ENCODE measurements at places on chromosomes 1 and 21.

DNA sequence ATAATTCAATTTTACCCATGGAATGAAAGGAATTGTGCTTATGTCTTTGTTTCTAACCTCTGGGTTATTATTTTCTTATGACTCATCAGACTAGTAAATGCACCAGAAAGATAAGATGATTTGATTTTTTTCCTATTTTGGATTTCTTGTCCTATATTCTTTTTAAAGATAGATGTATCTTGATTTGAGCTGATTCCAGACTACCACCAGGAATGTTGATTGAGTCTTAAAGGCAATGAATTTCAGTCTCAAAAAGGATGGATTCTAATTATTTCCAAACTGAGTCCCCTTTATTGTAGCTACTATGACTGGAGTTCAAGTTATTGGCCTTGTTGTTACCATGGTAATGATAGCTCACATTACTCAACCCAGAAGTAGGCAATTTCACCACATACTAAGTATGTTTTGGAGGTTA, 95.8 kb upstream of the RGS4 start:
- DNase-seq, result no peak

- no peak for DNase-seq
These were observed 29.3 kb downstream of the NIBAN1 start for GRCh38 chr1:184945029-184945428.

- DNase-seq, result no peak
These were observed 15.6 kb downstream of the TAL1 start for GRCh38 chr1:47216278-47217059.

- no peak for DNase-seq
These were observed 9.0 kb downstream of the LRRC47 start for GRCh38 chr1:3787349-3787715.

GRCh38 chr1:181352695-181353094, 130.6 kb upstream of the CACNA1E start:
- DNase-seq, result no peak

- DNase-seq, result no peak
These were observed 76.0 kb downstream of the RPS6KC1 start for GRCh38 chr1:213127074-213127473.

GRCh38 chr1:115506924-115507589, 134.7 kb upstream of the VANGL1 start:
- DNase-seq, result no peak

DNA sequence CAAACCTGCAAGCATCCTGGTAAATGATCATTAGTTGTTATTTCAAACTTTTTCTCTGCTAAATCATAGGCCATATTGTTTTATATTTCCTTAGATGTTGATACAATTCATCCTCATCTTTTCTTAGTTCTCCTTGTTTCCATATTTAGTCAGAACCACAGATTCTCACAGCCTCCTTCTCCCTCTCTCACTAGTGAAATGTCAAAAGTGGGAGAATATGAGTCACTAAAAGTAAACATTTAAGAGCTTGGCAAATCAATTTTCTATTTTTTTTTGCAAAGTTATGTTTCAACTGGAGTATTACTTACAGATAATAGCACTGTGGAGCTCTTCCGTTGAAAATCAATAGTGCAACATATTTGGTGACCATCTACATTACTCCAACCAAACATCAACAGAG, 308.8 kb downstream of the COL11A1 start:
- no peak for DNase-seq

- DNase-seq, result no peak
These were observed 833.4 kb upstream of the ADGRL4 start for GRCh38 chr1:79839882-79840281.

DNA sequence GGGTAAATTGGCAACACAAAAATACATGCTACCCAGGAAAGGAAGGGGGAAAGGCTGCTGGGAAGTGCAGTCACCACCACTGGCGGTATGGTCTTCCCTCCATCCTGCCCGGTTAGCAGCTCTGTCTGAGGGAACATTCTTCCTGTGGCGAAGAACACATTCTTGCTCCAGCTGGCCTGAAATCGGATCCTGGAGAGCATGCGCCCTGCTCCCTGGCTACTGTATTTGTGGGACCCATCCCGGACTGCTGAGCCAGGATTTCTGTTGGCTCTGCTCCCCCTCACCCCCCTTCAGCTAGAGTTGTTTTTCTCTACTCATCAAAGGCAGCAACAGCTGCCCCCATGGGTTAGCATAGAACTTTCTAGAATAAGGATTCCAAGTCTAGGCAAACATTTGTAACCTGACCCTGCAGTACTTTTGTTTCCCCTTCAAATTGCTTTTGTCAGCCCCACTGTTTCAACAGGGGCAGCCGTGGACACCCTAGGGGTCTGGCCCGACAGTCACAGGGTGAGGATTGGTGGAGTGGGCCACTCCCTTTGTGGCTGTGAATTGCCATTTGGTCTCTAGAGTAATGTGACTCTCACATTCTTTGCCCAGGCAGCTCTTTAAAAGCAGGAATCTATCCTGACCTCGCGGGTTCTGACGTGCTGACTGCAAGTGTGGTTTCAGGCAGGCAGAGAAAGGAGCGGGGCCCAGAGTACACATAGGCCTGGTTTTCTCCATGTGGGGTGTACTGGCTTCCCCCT, 157.7 kb downstream of the TOMM20 start:
- DNase-seq, result no peak

DNA sequence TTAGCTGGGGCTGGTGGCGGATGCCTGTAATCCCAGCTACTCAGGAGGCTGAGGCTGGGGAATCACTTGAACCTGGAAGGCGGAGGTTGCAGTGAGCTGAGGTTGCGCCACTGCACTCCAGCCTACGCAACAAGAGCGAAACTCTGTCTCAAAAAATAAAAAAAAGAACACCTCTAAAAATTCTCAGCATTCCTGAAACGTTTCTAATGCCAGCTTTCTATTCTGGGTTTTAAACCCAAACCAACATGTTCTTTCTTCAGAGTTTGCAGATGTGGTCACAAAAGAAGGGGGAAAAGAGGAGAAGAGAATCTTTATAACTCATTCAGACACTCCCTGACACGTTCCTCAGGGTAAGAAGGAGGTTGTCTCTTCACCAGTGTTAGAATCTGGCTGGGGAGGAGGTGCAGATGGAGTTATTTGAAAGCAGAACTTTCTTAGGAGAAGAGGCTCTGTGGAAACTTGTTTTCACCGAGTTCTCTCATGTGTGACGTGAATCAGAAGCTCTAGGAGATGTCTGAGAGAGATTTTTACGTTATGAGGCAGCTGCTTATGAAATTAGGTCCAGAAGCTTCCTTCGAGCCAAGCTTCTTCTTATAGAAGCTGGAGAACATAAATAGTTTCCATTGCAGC, 17.8 kb upstream of the CNR2 start:
- no peak for DNase-seq

DNA sequence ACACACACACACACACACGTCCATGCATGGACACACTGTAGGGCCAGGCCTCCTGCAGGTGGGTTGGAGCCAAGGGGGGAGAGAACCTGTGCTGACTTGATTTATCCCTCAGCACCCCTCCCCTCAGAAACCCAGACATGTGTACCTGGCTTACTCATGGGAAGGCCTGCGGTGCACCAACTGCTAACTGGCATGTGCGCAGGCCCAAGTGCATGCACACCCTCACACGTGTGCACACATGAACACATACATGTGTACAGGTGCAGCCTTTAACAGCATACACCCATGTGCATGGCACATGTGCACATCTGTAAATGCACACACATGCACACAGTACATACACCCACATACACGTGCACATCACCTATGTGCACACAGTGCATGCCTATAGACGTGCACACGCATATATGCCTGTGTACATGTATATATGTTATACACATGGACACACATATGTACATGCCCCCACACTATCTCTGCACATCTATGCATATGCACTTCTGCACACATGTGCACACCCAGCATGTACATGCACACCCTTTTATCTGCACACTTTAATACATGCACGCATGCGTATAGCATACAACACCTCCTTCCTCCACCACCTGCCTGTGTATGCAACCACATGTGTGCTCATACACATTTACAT, 67.5 kb downstream of the TRIM11 start:
- no peak for DNase-seq

- DNase-seq, result no peak
These were observed 153.6 kb downstream of the HIVEP3 start for GRCh38 chr1:41765152-41765551.

- no peak for DNase-seq
These were observed 10.7 kb downstream of the AKIRIN1 start for GRCh38 chr1:39001516-39002421.

DNA sequence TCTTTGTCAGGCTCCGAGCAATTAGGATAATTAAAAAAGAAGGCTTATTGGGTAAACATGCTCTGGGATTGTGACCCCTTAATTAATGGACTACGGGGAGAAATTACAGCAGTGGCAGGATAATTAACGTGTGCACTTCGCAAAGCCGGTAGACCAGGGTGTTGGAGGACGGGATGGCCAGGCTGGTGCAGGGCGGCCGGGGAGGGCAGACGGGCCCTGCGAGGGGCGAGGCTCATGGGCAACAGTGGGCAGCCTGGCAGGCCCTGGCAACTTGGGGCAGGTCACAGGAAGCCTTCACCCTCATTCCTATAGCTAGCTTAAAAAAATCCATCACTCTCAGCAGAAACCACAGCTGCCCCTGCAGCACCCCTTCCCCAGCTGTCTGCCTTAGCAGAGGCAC, 186.2 kb upstream of the ARHGEF16 start:
- no peak for DNase-seq

- DNase-seq, result no peak
These were observed 76.1 kb upstream of the C8B start for GRCh38 chr1:57041901-57042300.

DNA sequence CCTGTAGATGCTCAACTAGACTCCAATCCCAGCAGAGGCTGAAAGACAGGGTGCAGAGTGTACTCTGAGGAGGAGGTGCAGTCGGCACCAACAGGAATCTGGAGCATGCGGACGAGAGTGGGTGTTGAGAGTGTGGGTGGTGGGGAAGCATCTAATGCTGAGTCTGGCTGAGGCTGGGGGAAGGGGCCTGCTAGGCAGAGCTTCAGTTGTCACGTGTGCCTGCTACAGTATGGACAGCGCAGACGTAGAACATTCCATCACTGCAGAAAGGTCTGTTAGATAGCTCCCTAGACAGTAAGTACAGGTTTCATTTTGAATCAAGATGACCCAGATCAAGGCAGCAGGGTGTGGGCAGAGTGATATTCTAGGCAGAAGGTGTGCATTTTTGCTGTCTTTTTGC, 23.1 kb downstream of the SNAP47 start:
- DNase-seq, result no peak

GRCh38 chr1:159228554-159228953, 23.9 kb downstream of the ACKR1 start:
- no peak for DNase-seq

GRCh38 chr1:22892789-22893188, 79.9 kb downstream of the LACTBL1 start:
- DNase-seq, result no peak

- DNase-seq, result no peak
These were observed 814 bp downstream of the MTARC2 start for GRCh38 chr1:220748936-220749335.

DNA sequence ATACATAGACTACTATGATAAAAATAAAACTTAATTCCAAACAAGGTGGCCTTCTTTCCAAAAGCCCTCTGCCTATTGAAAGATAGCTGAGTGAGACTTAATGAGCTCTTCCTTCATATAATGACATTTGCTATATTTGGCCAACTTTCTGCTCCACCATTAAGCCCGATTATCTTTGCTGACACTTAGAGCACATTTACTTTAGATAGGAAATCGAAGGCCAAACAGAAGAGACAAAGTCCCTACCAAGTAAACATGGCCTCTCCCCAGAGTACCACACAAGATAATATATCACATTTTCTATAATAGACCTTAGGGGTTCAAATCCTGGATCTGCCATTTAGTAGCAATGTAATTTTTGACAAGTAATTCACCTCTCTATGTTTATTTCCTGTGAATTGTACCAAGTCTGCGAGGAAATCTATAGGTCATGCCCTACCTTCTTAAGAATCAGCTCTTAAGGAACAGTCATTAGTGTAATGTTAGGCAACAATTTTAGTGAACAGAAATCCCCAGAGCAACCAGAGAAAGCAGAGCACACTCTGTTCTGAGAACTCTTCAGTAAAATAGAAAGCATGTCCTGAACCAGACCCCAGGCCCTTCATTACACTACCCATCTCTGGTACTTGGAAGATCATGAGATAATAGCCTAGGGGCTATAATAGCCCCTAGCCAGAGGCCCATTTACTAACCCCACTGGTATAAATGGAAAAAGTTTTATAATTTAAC, 17.3 kb upstream of the COA6 start:
- DNase-seq, result no peak

- no peak for DNase-seq
These were observed 14.4 kb downstream of the FRRS1 start for GRCh38 chr1:99751877-99752504.

GRCh38 chr1:165143437-165144065, 213.0 kb downstream of the LMX1A start:
- DNase-seq, result no peak

- DNase-seq, result no peak
These were observed 8.5 kb downstream of the CCNL2 start for GRCh38 chr1:1390675-1391074.

DNA sequence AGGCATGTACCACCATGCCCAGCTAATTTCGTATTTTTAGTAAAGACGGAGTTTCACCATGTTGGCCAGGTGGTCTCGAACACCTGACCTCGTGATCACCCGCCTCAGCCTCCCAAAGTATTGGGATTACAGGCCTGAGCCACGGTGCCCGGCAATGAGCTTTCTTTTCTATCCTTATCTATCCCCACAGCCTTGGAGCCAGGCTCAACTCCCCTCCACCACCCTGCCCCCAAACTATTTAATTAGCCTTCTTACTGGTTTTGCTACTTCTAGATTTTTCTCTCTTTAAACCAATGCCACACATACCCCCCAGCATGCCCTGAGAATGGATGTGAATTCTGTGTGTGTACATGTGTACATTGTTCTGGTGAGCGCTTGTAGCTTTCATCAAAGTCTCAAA, 5.7 kb upstream of the VANGL2 start:
- DNase-seq, result no peak

DNA sequence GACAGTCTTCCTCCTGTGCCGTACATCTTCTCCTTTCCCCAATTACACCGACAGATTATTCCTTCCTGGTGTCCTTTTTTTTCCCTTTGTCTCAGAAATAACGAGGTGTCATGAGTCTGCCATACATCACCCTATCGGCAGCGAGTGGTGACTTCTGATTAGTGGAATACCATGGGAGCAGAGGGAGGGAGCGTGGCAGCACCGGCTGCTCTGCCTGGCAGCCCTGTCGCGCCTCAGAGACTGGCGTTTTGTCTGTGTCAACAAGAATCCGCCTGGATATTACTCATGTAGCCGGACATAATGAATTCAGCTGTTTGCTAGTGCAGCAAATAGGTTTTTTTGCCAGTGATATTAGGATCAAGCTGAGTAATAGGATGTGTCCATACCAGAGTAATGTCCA, 51.8 kb downstream of the UTP25 start:
- no peak for DNase-seq

DNA sequence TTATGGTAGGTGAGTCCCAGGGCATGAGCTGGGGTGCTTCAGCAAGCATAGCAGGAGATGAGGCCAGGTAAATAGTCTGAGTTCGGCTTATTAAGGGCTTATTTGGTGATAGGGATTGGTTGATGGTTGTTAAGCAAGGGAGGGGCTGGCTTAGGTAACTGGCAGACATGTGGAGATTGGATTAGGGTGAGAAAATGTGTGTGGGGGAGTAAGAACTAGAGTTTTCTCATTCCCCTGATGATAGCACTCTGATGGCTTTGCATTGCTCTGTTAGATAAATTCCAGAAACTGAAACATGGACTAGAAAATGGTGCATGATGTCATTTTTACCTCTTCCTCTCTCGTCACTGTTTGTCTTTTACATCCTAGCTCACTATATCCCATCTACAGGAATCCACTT, 53.6 kb downstream of the FGGY start:
- no peak for DNase-seq

All from D721Med (cell line).